Caudate nucleus (tissue), 63 donors: ENCODE measurements at places on chromosomes 5 and 9.

DNA sequence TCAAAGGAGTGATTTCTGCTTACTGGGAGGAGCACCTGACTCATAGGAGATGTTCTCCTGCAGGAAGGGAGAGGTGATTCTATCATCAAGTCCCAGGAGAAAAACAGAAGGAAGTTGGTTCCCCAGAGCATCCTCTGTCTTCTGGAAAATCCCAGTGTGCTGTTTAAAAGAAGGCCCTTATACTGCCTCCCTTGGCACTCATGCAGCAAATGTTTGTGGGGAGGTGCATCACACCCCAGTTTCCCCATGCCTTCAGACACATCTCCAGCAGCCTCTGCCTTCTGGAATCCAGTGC is 63.1 kb downstream of the PPARGC1B start:
- DNase-seq: no peak

DNA sequence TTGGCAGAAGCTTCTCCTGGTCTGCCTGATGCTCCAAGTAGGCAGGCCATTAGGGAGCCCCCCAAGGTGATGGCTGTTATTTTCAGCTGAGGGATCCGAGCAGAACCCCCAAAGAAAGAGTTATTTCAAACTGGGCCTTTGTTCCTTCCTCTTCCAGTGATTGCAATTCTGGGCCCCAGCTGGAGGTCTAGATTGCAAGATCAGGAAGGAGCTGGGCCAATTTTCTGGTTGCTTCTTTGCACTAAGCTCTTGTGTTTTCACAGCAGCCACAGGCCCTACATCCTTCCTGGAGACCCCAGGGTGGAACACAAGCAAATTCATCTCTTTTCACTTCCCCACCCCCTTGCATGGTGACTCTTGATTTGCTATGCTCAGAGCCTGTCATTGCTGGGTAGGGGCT is 215.0 kb downstream of the SEMA6A start:
- DNase-seq: no peak

- DNase-seq: no peak
Observed at GRCh38 chr5:122220511-122220910, 91.2 kb downstream of the ZNF474 start.

GRCh38 chr9:96201140-96201539 is 100.8 kb downstream of the HSD17B3 start:
- DNase-seq: no peak

DNA sequence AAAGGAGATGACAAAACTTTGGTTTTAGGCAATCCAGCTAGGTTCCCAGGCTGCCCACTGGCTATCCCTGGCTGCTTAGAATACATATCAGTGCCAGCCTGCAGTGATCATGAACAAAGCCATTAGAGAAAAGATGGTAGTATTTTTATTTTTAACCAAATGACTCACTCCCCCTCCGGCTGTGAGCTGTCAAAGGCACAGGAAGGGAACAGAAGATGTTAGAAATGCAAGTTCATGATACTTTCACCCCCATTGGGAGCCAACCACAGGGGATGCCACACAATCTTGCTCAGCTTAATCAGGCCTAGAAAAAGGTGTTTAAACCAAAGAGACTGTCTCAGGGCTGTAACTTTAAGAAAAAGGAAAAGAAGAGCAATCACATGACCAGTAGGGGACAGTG is 70.3 kb upstream of the ASTN2 start:
- DNase-seq: no peak

DNA sequence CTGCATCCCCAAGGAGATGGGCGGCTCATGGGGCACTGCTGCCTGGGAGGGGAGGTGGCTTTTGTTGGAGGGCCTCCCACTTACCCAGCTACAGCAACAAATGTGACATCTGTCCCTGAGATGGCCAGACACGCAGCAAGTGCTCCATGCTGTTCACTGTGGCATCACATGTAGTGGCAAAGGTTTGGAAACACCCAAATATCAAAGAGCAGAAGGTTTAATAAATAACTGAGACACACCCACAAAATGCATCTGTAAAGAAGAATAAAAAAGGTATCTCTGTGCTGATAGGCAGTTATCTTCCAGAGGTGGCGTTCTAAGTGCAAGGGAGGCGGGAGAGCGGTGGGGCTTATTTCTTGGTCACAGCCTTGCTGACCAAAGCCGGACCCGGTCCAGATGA is 23.3 kb upstream of the CLPTM1L start:
- no peak for DNase-seq
